ENCODE measurements at places on chromosomes 5 and 9.

- peak; percentile 82 for DNase-seq
Observed at GRCh38 chr9:131747352-131747751, 7.5 kb upstream of the RAPGEF1 start.

- DNase-seq = no peak
Observed at GRCh38 chr9:123536455-123536868, 180.5 kb downstream of the CRB2 start.

DNA sequence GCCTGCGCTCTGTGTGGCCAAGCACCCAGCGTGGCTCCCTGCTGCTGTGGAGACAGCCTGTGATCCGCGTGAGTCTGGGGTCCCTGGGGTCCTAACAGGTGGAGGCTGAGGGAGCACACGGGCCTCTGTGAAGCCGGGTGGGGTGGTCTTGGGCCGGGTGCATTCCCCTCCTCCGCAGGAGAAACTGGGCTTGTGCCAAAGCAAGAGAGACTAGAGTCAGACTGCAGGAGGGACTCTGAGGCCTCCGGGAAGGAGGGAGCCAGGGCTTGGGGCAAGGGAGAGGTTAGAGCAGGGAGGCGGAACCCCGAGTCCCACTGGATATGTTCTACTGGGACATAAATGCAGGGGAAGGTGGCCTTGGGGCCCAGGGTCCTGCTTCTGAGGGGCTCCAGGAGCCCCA, 10.5 kb downstream of the DNLZ start:
- DNase-seq = no peak

GRCh38 chr9:80928697-80929096, 760.6 kb downstream of the TLE1 start:
- no peak for DNase-seq

- no peak for DNase-seq
Observed at GRCh38 chr9:127973169-127974000, 7.4 kb downstream of the EEIG1 start.

- DNase-seq = no peak
Observed at GRCh38 chr5:171642894-171643293, 142.7 kb upstream of the SMIM23 start.

DNA sequence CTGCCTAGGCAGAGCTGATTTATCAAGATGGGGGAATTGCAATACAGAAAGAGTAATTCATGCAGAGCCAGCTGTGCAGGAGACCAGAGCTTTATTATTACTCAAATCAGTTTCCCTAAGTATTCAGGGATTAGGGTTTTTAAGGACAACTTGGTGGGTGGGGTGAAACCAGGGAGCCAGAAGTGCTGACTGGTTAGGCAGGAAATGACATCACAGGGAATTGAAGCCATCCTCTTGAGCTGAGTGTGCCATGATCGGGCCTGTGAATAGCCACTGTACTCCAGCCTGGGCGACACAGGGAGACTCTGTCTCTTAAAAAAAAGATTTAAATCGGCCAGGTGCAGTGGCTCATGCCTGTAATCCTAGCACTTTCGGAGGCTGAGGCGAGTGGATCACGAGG, 45.3 kb upstream of the CDK5RAP2 start:
- DNase-seq = peak; percentile 58

DNA sequence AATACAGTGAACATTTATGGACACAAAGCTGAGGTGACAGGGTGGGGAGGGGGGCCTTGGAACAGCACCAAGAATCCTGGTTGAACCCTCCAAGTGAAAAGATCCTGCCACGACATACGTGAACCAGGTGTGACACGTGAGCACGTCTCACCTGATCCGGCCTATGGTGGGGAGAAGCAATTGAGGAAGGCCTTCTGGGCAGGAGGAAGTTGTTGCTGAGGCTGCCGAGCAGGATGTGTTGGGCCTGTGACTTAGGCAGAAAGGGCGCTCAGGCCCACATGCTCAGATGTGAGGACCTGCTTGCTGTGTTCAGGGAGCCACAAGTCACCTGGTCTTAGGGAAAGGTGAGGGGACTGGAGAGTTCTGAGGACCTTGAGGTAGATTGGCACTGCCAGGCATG, 2.5 kb upstream of the MAPK9 start:
- DNase-seq = no peak

DNA sequence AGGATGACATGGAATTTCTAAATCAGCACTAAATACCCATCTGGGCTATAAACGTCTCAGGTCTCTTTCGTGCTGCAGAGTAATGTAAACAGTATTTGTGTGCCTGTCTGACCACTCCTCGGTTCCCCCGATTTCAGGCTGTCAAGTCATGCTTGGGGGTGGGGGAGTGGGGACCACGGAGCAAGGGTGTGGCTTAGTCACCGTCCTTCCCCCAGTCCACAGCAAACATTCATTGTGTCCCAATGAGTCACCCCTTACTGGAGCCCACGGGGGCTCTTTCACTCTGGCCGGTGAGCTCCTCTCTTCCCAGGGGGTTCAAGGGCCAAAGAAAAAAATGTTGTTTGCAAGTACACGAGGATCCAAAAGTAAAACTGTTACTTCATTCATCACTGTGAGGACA, 72.4 kb upstream of the ICE1 start:
- no peak for DNase-seq

GRCh38 chr9:89498852-89499480, 1.1 kb upstream of the SEMA4D start:
- DNase-seq = no peak

GRCh38 chr5:15627109-15627508, 127.1 kb downstream of the FBXL7 start:
- DNase-seq = no peak

DNA sequence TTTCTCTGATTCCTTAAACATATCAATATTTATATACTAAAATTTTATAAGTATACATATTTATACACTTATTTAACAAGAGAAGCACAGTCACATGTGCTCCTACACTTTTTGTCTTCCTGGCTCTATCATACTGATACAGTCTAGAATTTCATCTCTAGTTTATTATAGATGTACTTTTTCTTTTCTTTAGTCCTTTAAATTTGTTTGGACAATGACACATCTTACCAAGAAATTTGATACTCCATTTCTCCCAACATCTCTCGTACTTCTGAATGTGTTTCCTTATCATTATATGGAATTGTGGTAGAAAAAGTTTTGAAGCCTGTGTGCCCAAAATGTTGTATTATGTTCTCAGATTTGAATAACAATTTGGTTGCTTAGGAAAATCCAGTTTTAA, 104.6 kb downstream of the DMRT2 start:
- DNase-seq = no peak
